Stimulated activated CD4-positive, alpha-beta T cell treated with anti-CD3 and anti-CD28 coated beads, Interleukin-1b, Interleukin-23, amount 100 ng/mL, for 24 hours (primary cell): ENCODE measurements at places on chromosomes 16 and 17.

DNA sequence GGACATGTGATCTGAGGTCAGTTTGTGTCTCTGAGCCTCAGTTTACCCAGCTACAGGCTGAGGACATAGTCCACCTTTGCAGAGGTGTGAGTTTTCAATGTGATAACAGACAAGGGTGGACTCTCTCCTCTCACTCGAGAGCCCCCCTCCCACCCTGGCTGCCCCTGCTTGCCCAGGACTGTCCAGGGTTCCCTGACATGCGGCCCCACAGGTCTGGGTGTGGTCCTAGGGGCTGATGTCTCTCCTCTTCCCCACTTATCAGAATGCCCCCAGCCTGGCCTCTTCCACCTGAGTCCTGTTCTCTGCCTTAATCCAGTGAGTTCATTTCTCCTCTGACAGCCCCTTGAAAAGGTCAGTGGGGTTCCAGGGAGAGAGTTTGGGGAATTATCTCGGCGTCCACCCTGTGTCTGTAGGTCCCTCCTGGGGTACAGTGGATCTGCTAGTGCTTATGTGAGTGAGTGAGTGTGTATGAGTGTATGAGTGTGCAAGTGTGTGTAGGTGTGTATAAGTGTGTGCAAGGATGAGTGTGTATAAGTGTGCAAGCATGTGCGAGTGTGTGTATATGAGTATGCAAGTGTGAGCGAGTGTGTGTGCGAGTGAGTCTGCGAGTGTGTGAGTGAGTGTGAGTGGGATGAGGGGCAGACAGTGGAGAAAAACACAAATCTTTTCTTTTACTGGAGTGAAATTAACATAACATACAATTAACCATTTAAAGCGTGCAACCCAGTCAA is 175.0 kb downstream of the IRF8 start:
- no peak for DNase-seq

GRCh38 chr16:11560701-11561453 is 25.8 kb downstream of the LITAF start:
- no peak for DNase-seq

DNA sequence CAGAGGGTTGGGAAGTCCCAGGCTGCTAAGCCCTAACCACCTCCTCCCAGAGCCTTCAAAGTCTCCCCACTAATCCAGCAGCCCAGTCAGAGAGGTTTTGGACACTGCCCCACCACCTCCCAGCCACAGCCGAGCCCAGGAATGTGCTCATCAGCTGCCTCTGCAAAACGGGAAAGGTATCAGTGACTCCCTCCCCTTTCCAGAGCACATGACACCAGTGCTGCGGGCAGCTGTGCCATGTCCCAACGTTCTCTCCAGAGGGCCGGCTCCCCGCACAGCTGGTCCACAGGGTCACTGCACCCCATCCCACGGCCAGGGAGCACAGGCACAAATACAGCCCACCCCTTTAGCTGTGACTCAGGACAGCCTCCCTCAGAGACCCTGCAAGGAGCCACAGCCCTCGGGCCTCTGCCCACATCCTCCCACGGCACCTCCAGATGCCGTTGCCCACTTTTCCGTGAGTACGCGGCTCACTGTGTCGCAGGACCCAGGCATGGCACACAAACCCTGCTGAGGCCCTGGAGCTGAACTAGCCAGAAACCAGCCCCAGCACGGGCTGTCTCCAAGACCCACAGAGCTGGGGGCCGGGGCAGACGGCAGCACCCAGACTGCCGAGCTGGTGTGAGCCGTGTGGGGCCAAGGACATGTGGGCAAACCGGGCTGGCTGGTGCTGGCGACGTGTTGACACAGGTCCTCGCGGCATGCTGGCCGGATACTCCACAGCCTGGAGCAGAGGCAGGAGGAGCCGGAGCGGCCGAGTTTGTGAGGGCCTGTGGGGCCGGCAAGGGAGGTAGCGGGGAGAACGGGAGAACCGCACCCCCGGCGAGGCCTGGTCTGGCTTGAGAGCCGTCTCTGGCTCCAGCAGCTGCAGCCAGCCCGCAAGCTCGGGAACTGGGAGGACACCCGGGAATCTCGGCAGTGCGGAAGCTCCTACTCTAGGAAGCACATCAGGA is 6.3 kb upstream of the PPP1R27 start:
- DNase-seq: no peak

GRCh38 chr17:81431545-81432482 is 36.6 kb downstream of the BAHCC1 start:
- DNase-seq: no peak

- DNase-seq: no peak
Measured at GRCh38 chr16:49734331-49734730, 121.6 kb downstream of the ZNF423 start.

DNA sequence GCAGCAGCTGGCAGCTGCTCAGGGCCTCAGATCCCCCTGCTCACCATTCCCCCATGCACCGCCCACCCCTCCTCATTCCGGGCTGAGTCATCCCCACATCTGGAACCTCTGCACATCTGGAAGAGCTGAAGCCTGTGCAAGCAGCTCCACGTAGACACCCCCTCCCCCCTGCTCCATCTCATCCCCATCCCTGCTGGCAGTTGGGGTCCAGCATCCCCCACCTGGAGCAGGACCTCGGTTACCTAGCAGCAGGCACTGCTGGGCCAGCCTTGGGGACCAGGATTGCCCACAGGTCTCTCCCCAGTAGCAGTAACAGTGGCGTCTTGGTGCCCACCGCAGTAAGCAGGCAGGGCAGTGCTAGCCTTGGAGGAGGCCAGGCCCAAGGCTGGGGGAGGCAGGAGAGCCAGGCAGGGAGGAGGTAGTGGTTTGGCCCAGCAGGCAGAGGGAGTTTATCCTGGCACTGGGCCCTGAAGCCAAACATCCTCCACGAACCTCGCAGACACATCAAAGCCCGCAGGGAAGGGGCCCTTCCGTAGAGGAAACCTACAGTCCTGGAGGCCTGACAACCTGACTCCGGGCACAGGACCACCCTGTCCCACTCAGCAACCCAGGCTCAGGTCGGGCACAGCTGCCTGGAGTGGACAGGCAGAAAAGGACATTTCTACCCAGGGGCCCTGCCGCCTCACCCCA is 7.7 kb upstream of the TMEM92 start:
- DNase-seq: no peak

- no peak for DNase-seq
Measured at GRCh38 chr16:80285104-80285503, 255.7 kb upstream of the DYNLRB2 start.

GRCh38 chr16:711548-712320 is 3.2 kb upstream of the METRN start:
- peak; percentile 75 for DNase-seq

GRCh38 chr17:732902-733720 is 715 bp downstream of the TLCD3A start:
- no peak for DNase-seq

GRCh38 chr16:84166796-84167695 is 19.8 kb downstream of the TAF1C start:
- DNase-seq: no peak

DNA sequence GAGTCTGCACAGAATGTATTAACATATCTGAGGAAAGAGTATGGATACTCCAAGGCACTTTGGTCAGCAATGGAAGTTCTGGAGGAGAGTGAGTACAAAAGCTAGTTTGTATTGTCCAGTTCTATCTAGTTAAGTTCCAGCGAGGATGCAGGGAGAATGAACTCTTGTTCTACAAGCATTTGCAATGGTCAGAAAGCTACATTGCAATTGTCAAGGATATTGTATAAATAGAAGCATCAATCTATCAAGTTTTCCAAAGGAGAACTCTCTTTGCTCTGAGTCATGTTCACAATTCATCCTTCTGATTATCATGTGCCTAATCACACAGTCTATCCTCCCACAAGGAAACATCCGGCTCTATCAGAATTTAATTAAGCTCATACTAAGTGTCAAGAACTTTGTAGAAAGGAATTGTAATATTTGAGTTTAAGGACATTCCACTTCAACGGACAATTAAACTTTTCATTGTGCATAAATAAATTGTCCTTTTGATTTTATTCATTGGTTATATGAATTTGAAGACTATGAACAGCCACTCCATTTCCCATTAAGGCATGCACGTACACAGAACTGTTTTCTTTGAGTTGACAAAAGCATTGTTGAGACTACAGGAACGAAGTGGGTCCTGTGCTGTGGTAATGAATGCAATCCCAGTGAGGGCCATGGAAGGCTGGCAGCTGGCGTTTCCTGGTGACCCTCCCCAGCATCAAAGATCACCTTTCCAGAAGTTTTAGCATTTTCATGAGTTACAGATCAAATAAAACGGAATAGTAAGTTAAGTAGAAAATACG is 973.5 kb upstream of the GOT2 start:
- no peak for DNase-seq

- no peak for DNase-seq
Measured at GRCh38 chr17:77444628-77444983, 303.8 kb downstream of the SEC14L1 start.

DNA sequence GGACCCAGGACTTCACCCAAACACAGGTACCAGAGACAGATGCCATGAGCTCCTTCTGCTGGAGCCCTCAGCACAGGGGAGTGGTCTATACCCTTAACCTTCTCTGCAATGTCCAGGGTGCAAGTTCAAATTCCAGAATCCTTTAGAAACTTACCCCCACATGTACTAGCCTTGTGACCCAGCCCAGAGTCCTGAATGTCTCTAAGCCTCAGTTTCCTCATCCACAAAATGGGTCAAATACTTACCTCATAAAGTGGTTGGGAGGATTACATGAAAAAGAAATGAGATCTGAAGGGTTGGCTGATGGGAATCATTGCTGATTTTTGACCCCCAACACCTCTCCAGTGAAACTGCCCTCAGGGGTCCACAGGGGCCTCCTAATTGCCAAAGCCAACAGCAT is 21.7 kb downstream of the COTL1 start:
- no peak for DNase-seq
